ENCODE measurements at places on chromosomes 6 and 20.

- DNase-seq: no peak
Observed at GRCh38 chr6:142326540-142326939, 24.7 kb downstream of the ADGRG6 start.

- DNase-seq: no peak
Observed at GRCh38 chr6:124535299-124535698, 426.9 kb upstream of the RNF217 start.

DNA sequence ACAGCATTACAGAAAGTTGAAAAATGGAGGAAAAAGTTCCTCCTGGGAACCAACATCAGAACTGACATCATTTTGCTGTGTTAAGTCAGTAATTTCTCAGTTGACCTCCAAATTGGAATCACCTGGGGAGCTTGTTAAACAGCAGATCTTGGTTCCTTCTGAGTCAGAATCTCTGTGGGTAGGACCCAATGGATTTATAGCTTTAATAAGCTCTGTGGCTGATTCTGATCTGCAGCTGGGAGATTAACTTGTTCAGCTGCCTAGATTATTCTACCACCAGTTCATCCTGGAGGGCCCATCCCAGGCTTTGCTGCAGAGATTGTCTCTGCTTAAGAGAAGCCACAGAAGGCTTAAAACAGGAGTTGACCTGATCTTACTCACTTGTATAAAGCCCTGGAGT lies 90.7 kb upstream of the POPDC3 start:
- DNase-seq: peak; percentile 50

- DNase-seq: no peak
Observed at GRCh38 chr20:62826646-62827310, 9.9 kb downstream of the COL9A3 start.

GRCh38 chr20:35092524-35093266 lies at the start of gene TRPC4AP:
TSS of gene TRPC4AP (minus strand) at chr20:35092807. CDS start at chr20:35092781, 26 bp downstream.
- DNase-seq: peak; percentile 94

DNA sequence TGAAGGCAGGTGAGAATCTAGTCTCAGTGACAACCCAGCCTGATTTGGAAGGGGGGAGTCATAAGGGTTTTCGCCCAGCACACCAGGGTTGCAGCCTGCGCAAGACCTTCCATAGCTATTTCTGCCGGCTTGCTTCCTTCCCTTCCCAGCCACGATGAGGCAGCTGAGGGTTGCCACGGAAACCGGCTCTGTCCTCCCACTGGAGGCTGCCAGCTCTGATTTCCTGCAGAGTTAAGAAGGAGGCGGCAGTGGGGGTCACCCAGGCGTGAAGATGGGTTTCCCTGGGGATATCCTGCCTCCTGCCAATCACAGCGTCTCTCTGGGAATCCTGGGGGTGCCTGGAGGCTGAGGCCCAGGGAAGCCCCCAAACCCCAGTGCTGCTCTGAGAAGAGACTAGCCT lies 23.1 kb upstream of the KCNB1 start:
- peak; percentile 40 for DNase-seq

DNA sequence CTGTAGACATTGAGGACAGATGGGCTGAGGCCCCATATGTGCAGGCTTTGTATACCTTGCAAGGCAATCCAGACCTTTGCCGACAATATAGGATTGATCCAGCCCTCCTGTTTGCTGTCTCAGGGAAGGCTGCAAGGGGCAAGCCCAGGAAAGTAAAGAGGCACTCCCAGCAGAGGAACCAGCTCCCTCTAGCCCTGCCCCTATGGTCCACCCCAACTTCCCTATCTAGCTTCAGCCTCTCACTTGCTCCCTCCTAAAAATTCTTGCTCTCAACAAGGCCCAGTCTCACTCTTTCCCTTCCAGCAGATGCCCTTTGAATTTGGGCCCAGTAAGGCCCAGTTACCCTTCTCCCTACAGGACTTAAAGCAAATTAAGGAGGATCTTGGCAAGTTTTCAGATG lies 92.6 kb downstream of the JARID2 start:
- DNase-seq: no peak

- no peak for DNase-seq
Observed at GRCh38 chr6:116485559-116486184, 24.5 kb downstream of the CALHM6 start.

- peak; percentile 76 for DNase-seq
Observed at GRCh38 chr20:23050847-23051627, 1.6 kb upstream of the THBD start.

DNA sequence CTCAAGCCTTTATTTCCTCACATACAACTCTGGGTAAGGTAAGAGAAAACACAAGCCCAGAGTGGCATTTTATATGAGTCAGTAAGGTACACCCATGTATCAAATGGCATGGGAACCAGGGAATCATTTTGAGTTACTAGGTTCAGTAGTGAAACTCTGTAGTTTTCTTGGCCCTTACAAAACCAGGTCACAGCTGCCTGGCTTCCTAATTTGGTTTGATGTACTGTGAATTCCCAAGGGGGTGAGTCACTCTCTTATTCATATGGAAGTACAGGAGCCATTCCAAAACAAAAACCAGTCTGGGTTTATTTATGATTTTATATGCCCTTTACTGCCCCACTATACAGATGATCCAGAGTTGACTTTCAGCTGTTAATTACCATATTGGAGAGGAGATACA lies 70.7 kb downstream of the PDE7B start:
- DNase-seq: peak; percentile 60

GRCh38 chr20:56111961-56112730 lies 106.8 kb upstream of the CBLN4 start:
- no peak for DNase-seq

DNA sequence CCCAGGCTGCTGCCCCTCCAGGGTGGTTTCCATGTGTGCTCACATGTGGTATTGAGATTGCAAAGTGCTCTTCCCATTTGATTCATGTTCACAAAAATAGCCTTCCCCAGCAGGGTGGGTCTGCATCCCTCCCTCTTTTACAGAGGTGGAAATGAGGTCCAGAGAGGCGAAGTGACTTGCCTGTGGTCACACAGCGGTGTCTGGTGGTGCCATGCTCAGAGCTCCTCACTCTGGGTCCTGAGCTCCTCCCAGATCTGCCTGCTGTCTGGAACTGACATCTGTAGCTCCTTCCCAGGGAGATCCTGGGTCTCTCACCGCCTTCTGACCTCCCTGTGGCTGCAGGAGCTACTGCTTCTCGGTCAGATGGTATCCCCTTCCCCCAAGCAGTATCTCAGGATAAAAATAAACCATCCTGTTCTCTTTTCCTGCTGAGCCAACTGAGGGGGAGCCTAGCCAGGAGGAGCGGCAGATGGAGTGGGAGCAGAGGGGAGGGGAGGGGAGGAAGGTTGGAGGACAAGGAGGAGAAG lies 11.9 kb downstream of the CD40 start:
- DNase-seq: no peak

DNA sequence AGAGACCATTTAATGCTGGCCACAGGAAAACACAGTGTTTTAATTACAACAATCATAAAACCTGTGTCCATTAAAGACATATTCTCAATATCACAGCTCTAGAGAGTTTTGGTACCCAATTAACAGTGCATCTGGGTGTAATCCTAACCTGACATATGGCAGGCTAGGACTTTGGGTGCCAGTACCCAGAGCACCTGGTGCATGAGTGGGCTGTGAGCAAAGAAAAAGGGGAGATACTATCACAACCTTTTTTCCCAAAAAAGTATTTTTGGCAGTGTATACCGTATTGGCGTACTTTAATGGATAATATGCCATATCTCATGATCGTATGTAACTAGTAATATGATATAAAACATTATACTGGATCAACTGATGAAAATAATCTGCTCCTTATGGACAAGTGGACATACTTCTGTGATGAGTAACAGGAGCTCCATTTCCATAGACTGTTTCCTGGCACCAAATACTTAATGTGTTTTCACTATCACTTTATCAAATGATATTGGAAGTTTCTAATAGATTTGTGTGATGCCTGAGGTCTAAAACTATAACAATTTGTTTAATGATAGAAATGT lies 91.7 kb downstream of the COL19A1 start:
- no peak for DNase-seq

- DNase-seq: no peak
Observed at GRCh38 chr6:14510038-14510437, 392.5 kb downstream of the CD83 start.

DNA sequence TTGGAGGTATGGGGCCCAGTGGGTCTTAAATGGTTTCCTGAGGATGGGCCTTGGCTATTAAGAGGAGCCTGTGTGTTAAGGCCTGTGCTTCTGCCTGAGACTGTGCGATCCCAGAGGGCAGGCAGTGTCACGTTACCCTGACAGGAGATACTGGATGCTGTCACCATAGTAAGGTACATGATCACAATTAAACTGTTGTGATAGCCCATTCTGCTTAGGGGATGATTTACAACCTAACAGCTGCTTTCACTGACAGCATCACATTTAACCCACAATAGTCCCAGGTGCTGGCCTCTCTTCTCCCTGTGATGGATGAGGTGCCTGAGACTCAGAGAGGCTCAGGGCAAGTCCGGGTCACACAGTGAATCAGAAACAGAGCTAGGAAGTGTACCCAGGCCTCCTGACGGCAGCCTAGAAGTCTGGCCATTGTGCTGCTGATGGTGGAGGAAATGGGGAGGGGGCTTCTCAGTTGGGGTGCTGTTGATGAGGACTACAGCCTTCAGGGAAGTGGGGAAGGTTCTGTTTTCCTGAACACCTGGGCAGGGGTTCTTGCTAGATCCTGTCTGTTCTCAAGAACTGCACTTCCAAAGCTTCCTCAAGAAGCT lies 97.3 kb downstream of the MDGA1 start:
- DNase-seq: no peak

GRCh38 chr6:71403422-71404134 lies 115.0 kb downstream of the OGFRL1 start:
- DNase-seq: no peak

- DNase-seq: no peak
Observed at GRCh38 chr6:25623879-25624278, 28.1 kb upstream of the SCGN start.

DNA sequence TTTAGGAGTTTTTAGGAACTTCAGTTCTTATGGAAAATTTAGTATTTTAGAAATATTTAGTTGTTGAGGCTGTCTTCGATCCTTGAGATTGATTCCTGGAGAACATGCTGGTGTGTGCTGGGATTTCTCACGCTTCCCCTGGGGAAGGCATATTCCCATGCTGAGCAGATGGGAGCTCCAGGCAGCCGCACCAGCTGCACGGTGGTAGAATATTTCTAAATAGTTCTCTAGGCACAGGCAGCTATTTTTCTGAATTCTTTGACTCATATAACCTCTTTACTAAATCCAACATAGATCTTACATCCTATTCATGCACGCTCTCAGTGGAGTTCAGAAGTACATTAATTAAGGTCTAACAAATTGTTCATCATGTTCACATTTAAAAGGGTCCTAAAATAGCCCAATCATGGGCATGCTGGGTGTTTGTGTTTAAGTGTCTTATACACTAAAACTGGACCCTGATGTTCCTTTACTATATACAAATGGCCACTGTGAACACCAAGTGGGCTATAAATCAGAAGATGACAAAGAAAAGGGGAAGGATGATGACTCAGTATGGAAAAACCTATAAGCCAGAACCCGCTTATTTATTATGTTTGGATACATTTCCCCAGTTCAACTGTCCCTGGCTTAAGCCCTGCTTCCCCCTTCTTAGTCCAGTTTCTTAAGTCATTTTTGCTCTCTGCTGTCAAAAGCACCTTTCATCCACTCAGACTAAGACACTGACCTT lies 138.5 kb downstream of the UST start:
- peak; percentile 53 for DNase-seq

DNA sequence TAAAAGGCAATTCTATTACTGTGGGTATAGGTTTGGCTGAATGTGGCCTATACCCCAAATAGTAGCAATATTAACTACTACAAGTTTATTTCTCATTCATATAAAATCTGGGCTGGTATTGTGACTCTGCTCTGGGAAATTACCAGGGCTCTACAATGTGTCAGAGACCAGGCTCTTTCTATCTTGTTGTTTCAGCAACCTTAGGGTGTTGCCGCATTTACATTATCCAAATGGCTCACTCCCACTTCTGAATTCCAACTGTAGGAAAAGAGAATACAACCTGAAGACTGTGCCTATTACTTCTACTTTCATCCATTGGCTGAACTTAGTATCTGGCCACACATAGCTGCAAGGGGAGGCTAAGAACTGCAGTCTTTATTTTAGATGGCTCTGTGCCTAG lies 106.7 kb upstream of the CENPW start:
- no peak for DNase-seq
